ENCODE measurements at places on chromosomes 2 and 18.

GRCh38 chr2:205024822-205025518, 479.7 kb downstream of the PARD3B start:
- DNase-seq: no peak

GRCh38 chr2:224557610-224558009, 27.6 kb downstream of the CUL3 start:
- no peak for DNase-seq

DNA sequence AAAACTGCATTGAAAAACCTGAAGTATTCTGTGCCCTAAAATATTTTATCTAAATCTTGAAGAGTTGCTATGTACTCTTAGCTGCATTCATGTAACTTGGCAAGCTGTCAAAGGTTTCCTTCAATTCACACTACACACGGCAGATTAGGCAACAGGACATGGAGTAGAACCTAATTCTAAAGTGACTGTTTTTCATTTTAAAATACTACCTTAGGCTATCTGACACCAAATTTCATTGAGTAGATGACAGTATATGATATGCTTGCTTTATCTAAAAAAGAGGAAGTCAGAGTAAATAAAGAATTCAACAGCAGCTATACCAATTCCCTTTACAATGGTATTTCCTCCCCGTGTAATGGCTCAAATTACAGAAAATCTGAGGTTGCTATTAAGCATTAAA, 45.4 kb downstream of the EXOC6B start:
- no peak for DNase-seq

GRCh38 chr2:160420711-160421110, 72.9 kb downstream of the RBMS1 start:
- DNase-seq: no peak

DNA sequence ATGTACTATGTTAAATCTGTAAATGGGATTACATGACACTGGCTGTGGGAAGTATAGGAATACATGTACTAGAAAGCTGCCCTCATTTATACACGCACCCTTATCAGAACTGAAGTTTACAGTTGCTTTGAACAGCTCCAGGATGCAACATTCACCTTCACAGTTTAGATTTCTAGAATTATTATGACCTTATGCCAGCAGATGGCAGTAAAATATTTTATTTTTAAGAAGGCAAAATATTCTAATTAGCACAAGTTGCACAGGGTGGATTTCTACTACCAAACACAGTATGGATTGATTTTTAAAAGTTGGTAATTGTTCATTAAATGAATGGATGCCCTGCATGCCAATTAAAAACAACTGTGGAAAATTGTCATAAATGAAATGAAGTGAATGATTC, 670.4 kb downstream of the KCNJ3 start:
- no peak for DNase-seq
